Glomerular endothelial cell (primary cell): ENCODE measurements at places on chromosomes 2 and 18. TPM values are rescaled to one million over a fixed set of nuclear protein-coding genes. Genes with fewer than 3 reads are reported as not detected.

GRCh38 chr2:177799531-177799930 lies 273.0 kb downstream of the PDE11A start:
- no peak for DNase-seq

DNA sequence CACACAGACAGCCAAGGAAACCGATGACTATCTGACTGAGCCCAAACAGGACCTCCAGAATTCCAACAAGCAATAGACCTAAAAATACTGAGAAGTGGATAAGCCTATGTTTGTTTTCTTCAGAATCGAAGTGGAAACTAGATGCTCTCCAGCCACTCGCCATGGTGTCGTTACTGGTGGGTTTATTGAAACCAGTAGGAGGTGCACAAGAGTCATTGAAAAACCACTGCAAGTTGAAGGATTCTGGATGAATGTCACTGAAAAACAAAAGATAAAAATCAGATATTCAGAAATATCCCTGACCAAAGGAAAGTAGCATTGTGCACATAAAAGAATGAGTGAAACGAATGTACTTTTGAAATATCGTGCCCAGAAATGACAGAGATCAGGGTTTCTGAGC lies 15.3 kb downstream of the TM4SF20 start:
- no peak for DNase-seq

The CENPA gene
- 3.6 and 4.6 TPM in 2 replicates for total RNA-seq

- DNase-seq, result peak; percentile 3
These were observed 73.1 kb upstream of the PXDN start for GRCh38 chr2:1817256-1818051.

The NMUR1 gene
- total RNA-seq, result not detected in 2 replicates

The PRKAG3 gene
- not detected in 2 replicates for total RNA-seq

DNA sequence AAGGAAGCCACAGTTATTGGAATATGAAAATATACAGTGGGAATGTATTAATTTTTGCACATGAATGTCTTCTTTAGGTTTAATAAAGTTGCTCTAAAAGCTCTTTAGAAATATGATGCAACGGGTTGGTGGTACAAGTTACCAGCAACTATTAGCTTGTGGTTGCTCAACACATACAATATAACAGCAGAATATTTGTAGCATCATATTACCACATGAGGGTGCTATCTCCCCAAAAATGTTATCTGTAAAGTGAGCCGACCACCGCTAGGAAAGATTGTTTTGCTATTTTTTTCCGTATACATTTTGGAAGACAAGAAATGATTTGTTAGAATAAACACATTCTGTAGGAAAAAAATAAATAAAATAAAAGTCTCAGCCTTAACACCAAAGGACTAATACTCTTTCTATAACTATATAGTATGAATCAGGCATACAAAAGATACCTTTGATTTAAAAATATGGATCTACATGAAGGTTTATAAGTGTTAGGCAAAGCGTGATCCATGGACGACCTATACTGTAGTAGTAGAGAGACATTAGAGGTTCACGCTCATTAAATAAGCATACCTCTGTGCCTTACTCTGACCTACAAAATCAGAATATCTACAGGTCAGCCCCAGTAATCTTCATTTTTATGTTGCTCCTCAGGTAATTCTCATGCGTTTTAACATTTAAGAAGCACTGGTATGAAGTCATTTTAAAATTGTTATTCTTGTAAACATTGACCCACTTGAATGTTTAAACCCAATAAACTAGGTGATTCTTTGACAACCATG lies 1110.6 kb upstream of the ACVR2A start:
- DNase-seq, result peak; percentile 34

The NAT8 gene
- not detected in 2 replicates for total RNA-seq

The RMC1 gene
- 26.1 TPM in 2 replicates for total RNA-seq

DNA sequence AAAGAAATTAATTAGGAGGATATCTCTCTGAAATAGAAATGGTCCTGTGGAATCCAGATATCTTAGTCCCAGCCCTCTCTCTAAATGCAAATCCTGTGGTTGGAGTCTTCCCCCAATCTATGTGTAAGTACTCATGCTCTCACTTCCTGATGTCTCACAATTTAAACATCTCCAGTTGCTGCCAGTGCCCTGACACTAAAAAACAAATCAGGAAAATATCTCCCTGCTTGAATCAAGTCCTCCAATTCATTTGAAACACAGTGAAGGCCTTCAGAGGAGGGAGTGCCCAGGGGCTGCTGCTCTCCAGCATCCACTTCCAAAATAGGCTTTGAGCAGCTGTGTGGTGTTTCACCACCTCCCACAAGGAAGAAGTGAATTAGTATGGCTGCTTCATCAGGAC lies 413.8 kb downstream of the RAD51AP2 start:
- no peak for DNase-seq

The DUSP2 gene
- 0.10 and 0.18 TPM in 2 replicates for total RNA-seq

- DNase-seq, result no peak
These were observed 130.4 kb downstream of the TTC27 start for GRCh38 chr2:32758232-32758631.

- DNase-seq, result no peak
These were observed 423.2 kb upstream of the CRIM1 start for GRCh38 chr2:35932276-35932963.

The PDE11A gene
- total RNA-seq, result 0.48 TPM in 1 of 2 replicates, not detected in the other
